ENCODE measurements at places on chromosomes 5 and 9. TPM values are rescaled to one million over a fixed set of nuclear protein-coding genes. Genes with fewer than 3 reads are reported as not detected.

CARD9 gene
- 2.2 TPM for total RNA-seq

SLC6A18 gene
- total RNA-seq: not detected

PLAC8L1 gene
- not detected for total RNA-seq

SETD9 gene
- total RNA-seq: 7.3 TPM

ARHGEF39 gene
- total RNA-seq: 0.09 TPM

BNC2 gene
- total RNA-seq: 27.5 TPM

IFNE gene
- total RNA-seq: 3.3 TPM

CSNK1G3 gene
- 60.5 TPM for total RNA-seq

IFNA2 gene
- not detected for total RNA-seq

IFNA13 gene
- not detected for total RNA-seq

CYLC2 gene
- total RNA-seq: not detected

KIF3A gene
- total RNA-seq: 7.1 TPM

ADCY2 gene
- total RNA-seq: 0.65 TPM

TTC16 gene
- 0.14 TPM for total RNA-seq

PCDHB15 gene
- total RNA-seq: 0.46 TPM

SHOC1 gene
- total RNA-seq: under 0.01 TPM

DNAH5 gene
- total RNA-seq: 2.3 TPM

GABRA6 gene
- total RNA-seq: not detected

FAM221B gene
- not detected for total RNA-seq

SOHLH1 gene
- not detected for total RNA-seq
